Activated CD4-positive, alpha-beta T cell treated with anti-CD3 and anti-CD28 coated beads for 1 hour (primary cell): ENCODE measurements at places on chromosomes 3 and 15.

DNA sequence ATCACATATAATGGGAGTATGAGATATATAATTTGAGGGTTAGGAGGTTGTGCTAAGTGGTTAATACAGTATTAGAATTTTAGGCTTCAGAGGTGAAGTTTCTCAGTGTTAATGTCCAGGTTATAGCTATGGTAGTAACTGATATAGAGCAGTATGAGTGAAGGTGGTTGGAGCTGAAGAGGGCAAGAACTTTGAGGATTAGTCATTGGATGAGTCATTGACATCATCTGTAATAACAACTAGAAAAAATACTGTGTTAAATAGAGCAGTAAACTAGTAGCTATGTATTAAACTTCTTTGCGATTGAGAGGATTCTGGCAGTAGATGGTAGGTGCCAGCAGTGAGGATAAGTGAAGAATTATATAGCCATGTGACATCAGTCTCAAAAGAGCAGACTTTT lies 47.5 kb upstream of the EIF3J start:
- no peak for DNase-seq

- no peak for DNase-seq
Measured at GRCh38 chr3:76410762-76411281, 625.5 kb upstream of the ZNF717 start.

DNA sequence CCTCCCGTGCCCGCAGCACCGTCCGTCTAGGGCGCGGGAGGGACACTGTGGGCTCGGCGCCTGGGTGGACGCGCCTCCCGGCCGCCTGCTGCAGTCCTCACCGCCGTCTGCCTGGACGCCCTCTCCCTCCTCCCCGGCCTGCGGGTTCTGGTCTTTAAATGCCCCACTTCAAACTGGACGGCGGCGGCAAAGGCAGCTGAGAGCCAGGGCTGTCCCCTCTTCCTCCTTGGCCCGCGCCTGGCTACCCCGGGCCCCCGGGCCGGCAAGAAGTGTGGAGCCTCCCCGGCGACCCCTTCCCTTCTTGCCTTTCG lies 426 bp downstream of the CBLB start:
- DNase-seq = peak; percentile 16

- DNase-seq = no peak
Measured at GRCh38 chr3:184338511-184338945, 1.1 kb downstream of the FAM131A start.

- no peak for DNase-seq
Measured at GRCh38 chr15:40762919-40763800, 708 bp upstream of the GCHFR start.

DNA sequence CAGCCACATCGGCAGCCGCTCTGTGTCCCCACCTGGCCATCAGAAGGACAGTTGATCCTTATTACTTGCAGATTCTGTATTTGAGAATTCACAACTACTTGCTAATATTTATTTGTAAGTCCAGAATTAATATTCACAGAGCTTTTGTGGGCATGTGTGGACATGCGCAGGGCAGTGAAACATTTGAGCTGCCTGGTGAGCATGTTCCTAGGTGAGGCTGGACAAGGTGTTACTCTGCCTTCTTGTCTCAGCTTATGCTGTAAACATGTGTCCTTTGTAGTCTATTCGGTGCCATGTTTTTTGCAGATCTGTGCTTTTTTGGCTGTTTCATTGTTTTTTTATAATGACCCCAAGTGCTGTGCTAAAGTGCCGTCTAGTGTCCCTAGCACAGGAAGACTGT lies 15.6 kb downstream of the FAH start:
- DNase-seq = no peak

DNA sequence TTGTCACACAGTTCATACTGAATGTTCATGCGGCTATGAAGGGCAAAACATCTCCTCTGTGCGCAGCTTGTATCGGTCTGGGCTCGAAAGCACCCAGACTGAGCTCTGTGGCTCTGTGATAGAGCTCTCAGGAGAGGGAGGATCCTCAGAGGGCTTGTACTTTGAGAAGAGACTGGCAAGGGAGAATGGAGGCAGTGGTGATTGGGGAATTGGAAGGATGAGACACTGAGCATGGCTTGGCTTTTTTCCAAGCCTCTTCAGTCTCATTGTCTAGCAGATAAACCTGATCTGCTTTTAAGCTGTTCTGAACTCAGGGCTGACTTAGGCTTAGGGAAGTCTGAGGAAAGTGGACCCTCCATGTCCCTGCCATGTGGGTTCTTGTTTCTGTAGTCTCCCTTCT lies 43.0 kb downstream of the RAD54L2 start:
- DNase-seq = no peak

DNA sequence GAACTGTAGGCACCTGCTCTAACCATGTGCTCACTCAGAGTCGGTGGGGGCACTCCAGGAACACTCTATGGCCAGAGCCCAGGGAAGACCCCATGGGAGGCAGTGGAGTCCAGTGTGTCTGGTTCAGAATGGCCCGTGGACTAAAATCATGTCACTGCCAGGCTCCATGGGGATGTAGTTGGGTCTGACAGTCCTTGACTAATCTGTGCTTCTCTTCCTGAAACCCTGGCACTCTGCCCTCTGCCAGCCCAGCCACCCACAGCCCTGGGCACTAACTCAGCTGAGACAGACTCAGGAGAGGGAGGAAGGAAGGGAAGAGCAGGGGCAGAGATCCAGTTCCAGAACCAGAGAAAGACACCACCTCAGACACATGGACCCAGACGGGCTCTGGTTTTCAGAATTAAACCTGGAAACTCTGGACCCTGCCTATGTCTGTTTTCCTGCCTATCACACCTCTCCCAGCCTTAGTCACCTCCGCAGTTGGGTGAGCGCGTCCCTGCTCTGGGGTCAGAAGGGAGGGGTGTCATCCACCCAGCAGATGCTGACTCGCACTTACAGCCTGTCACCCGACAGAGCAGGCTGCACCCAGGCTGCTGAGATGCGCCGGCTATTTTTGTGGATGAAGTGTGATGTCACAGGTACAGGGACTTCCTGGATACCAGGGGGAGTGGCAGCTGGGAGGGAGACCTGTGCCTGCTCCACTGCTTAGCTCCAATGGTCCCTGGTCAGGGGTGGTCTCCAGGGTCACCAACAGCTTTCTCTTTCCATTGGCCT lies 56.8 kb upstream of the INSYN1 start:
- DNase-seq = no peak

DNA sequence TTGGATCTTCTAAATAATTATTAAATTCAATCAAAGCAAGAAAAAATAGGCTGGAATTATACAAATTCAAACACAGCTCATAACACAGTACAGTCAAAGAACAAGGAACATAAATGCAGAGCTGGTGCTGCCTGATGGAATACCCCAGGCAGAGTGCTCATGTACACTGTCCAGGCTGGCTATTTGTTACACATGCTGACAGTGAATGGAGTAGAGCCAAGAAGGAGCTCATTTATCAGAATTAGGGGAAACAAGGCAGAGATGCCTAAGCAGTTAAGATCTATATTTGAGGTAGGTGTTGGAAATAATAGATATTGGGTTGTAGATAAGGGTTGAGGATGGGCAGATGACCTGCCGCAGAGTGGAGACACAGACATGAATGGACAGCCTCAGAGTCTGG lies 788.2 kb upstream of the ARPP21 start:
- no peak for DNase-seq

GRCh38 chr3:110711851-110712516 lies 359.6 kb upstream of the NECTIN3 start:
- no peak for DNase-seq

DNA sequence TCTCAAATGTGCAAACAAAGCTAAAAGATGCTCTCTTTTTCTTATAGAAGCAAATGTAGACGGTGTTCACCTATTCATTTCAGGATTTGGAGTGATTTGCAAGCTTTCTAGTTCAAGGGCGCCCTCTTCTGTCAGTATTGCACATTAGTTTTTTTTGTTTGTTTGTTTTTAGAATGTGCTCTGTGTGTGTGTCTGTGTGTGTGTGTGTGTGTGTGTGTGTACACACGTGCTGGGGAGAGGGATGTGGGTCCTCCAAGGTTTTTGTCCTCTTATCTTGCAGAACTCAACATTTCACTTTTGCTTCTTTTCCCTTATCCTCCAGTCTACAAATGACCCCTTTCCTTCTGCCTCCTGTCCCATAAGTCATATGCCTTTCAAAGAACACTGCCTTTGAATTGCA lies 23.5 kb downstream of the DNAH1 start:
- DNase-seq = no peak

DNA sequence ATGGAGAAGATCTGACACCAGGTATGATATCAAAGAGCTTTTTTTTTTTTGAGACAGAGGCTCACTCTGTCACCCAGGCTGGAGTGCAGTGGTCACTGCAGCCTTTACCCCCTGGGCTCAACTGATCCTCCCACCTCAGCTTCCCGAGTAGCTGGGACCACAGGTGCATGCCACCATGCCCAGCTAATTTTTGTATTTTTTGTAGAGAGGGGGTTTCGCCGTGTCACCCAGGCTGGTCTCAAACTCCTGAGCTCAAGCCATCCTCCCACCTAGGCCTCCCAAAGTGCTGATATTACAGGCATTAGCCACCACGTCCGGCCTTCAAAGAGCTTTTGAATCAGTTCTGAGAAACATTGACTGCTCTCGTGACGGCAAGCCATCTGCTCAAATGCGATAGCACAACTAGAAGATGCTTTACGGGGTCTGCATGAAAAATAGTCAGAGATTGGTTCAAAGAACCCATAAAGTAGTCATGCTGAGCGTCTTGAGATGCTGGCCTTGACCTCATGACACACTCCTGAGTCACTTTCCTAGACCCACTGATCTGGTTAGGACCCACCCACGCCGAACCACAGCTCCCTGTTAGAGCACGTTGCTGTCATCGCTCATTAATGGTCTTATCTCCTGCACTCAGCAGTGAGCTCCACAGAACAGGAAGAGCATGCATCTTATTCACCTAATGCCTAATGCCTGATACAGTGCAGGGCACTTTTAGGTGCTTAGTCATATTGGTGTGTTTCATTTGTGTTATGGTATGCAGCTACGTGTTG lies 57.0 kb upstream of the NR2F2 start:
- no peak for DNase-seq

DNA sequence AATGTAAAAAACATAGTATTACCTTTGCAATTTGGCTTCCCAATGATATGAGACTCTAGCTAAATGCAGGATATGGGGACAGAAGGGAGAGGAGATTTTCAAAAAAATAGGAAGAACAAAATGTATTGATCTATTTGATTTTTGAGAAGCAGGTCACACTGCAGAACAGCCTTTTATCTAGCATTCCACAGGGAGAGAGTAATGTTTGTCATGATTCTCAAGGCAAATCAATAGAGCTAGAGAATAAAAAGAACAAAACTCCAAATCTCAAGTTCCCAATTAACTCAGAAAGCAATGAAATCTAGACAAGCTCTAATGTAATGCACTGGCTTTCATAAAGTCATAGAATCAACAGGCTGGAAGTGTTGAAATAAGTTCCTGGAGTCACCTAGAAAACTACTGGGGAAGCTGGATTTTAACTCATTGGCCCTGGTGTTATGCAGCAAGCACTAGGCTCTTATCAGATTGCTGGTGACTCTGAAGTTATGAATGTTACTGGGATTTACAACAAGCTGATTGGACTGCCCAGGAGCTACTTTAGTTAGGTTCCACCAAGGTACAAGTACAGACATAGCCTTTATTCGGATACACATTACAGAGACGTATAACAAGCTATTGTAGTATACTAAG lies 442.8 kb downstream of the FGF12 start:
- no peak for DNase-seq

GRCh38 chr15:65642594-65642993 lies 20.9 kb downstream of the SLC24A1 start:
- no peak for DNase-seq

DNA sequence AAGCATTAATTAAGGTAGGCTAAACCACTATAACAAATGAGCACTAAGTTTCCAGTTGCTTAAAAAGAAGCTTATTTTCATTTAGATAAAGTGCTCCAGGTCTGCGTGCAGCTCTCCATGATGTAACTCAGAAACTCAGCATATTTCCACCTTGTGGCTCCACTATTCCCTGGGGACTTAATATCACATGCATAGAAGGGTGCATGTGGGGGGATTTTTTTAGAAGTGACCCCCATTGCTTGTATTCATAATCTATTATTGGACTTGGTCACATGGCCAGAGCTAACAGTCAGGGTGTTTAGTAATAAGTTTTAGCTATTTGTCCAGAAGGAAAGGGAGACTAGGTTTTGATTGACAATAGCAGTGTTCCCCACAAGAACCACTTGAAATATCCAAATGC lies 86.8 kb downstream of the TMCO5A start:
- DNase-seq = no peak

DNA sequence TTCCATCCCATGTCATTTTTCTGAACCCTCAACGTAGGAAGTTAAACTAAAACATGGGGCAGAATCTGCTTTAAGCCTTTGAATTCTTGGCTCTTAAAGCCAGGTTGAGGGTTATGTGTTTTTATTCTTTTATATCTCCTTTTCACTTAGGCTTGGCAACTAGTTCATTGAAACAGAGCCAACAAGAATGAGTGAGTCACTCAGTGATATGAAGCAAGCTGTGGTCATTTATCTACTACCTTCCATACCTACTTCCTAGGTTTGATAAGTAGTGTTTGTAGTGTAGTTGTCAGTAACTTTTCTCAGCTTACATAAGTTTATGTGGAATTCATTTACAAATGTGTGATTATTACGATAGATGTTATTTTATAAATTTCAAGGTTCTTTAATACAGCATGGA lies 67.4 kb downstream of the SNRPN start:
- DNase-seq = no peak

- DNase-seq = no peak
Measured at GRCh38 chr15:86837294-86838061, 757.8 kb downstream of the AGBL1 start.
